ENCODE measurements at places on chromosomes 5 and 9.

DNA sequence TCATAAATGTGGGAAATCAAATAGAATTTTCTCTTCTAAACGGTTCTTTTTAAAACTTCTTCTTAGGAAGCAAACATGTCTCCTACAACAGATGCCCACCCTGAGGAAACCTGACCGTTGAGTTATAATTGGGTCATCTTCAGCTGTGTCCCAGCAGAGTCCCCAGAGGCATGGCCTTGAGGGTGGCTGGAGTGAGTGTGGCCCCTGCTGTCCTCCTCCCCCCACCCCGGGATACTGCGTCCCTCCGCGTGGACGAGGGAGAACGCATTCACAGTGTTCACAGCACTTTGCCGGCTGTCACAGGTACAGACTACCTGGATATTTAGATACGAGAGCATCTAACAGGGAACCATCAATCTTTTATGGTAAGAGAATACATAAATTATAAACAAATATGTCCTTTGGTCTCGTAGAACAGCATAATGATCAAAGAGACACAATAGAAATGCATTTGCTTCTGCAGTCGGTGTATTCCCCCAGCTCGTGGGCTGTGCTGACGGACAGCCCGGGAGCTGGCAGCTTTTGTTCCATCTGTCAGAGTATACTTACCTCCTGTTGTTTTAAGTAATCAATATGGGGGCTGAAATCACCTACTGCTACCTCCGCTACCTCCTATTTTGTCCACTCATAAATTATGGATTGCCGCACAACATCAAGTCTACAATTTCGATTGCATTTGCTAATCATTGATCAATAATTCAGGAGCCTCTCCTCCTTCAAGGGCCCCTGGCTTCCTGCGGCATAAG lies 214.7 kb downstream of the IRX2 start:
- no peak for DNase-seq

GRCh38 chr9:87501806-87502205 lies 4.1 kb downstream of the DAPK1 start:
- no peak for DNase-seq

GRCh38 chr9:87599901-87600610 lies 102.4 kb downstream of the DAPK1 start:
- DNase-seq: peak; percentile 81

DNA sequence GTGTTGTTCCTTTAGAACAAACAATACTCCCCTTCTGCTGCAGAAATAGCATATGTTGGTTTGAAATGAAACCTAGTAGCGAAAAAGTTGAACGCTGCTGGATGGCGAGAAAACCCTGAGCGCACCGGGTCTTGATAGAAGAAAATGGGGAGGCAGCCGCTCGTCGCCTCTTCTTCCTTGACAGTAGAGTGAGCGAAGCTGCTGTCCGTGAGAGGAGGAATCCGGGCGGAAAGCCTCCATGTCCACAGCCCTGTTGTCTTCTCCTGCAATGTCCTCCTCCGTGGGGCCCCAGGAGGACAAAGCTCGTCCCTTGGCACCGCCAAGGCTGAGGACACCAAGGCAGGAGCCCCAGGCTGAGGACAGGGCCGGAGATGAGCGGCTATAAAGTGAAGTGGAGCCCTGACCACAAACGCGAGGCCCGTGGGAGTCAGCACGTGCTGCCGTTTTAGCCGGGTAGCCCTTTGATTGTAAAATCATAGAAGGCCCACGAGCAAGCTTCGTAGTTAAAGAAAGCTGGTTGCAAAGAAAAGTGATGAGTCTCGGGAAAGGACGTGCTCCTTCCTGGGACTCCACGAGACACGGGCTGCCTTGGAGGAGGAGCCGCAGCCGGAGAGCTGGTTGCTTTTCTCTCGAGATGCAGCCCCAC lies 35.6 kb downstream of the MRPL36 start:
- no peak for DNase-seq

DNA sequence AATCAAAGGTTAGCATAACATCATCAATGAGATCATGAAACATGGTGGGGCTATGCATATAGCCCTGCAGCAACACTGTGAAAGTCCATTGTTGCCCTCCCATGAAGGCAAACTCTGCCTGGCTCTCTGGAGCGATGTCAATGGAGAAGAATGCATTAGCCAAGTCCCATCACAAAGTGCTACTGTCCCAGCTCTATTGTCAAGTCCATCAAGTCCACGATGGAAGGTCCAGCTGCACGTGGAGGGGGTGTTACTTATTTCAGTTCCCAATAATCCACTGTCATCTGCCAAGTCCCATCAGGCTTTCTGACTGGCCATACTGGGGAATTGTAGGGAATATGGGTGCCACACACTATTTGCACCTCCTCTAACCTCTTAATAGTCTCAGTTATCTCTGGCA lies 10.8 kb downstream of the DMAC1 start:
- no peak for DNase-seq

DNA sequence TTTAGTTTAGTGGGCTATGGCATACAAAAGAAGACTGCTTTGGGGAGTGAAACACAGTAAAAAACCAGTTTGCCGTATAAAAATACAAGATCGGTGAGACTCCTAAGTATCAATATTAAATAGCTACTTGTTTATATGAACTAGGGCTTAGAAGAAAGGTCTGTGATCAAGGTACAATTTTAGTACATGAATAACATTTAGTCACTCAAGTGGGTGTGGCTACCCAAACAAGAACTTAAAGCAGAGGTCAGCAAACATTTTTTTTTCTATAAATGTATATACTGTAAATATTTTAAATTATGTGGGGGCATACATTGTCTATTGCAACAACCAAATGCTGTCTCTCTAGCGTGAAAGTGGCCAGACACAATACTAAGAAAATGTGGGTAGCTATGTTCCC lies 1452.5 kb upstream of the NUDT12 start:
- DNase-seq: no peak

- DNase-seq: peak; percentile 62
Measured at GRCh38 chr9:100087218-100087617, 11.6 kb downstream of the ERP44 start.

GRCh38 chr5:172853355-172853975 lies 19.4 kb downstream of the ERGIC1 start:
- no peak for DNase-seq

- DNase-seq: peak; percentile 88
Measured at GRCh38 chr9:86947146-86948073, at the start of gene GAS1. TSS of gene GAS1 (minus strand) at chr9:86947506. CDS start at chr9:86946779, 727 bp downstream.

DNA sequence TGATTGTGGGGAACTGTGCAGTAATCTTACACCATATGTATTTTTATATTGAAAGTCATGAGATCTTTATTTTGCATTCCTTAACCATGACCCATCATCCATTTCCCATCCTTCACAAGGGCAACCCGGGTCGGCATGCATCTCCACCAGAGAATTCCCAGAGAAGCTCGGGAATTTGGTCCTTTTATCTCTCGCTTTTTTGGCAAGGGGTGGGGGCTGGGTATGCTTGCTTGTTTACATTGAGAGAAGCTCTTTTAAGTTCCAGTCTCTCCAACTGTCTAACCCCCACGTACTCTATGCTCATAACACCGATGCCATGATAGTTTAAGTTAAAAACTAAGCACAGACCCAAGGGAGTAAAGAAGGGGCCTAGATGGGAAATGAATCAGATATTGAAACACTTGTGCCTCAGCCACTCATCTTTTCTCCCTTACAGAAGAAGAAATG lies 109.9 kb upstream of the NFIB start:
- peak; percentile 9 for DNase-seq

- DNase-seq: no peak
Measured at GRCh38 chr9:121748727-121749423, 97.4 kb downstream of the DAB2IP start.

DNA sequence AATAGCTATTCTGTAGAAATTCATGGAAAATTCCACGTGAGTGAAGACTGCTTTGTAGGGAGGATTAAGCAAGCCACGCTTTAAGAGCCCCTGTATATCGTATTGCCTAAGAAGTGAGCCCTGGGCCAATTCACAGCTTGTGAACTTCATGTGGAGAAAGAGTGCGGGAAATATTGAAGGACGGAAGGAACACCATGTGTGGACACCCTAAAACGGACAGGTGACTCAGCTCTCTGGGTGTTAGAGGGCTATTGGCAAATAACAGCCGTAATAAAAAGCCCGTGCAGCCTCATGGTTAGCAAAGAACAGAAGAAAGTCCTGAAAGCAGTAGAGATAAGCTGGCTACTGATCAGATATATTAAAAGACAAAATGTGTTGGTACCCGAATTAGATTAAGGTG lies 26.4 kb downstream of the ZNF366 start:
- no peak for DNase-seq

DNA sequence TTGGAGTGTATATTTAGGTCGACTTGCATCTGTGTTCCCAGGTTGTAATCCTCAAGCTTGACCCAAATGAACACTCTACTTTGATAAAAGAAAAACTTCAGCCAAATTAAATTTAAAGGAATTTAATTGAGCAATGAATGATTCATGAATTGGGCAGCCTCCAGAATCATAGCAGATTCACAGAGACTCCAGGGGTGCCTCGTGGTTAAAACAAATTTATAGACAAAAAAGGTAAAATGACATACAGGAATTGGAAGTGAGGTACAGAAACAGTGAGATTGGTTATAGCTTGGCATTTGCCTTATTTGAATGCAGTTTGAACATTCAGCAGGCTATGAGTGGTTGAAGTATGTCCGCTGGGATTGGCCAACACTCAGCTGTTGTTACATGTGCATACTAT lies 21.6 kb upstream of the SPATA31D4 start:
- DNase-seq: no peak

- DNase-seq: no peak
Measured at GRCh38 chr5:163893281-163893680, 387.9 kb downstream of the MAT2B start.

- DNase-seq: peak; percentile 48
Measured at GRCh38 chr5:168874713-168875380, 295.7 kb upstream of the PANK3 start.

DNA sequence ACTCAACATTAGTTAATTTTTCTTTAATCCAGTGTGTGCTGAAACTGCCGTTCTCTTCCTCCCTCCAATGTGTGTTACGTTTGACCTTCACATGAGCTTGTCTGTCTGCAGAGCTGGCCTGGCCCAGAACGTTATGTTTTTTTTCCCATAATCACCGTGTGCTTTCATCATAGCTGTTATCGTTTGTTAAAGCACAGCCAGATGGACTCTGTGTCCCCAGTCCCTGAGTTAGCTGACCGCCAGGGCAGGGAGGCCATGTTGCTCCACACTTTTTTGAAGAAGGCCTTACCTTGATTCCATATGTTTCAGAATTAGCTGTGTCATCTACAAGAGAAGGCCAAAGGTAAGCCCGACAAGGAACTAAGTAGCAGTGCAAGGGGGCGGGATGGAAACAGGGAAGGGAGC lies 55.7 kb downstream of the HSD17B3 start:
- no peak for DNase-seq

DNA sequence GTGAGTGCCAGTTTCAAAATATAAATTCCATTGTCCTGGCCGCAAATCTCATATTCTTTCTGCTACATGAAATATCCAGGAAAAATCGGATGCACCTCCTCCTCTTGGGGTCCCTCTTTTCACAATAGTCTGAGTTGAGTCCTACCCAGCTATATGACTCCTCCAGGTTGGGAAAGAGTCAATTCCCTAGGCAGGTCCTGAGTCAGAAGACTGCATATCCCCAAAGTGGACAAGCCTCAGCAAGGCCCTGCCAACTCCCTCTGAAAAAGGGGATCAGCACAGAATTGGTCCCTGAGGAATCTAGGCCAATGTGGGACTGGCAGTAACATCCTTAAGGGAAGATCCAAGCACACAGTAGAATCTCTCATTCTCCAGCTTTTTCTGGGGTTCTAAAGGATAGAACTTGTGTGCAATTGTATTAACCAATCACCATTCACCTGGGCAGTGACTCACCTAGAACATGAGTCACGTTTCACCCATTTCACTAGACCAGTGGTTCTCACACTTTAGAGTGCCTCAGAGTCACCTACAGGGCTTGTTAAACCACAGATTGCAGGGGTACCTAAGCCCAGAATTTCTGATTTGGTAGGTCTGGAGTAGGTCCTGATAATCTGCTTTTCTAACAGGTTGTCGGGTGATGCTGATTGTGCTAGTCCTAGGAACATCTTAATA lies 44.7 kb upstream of the TMEM215 start:
- DNase-seq: peak; percentile 49

DNA sequence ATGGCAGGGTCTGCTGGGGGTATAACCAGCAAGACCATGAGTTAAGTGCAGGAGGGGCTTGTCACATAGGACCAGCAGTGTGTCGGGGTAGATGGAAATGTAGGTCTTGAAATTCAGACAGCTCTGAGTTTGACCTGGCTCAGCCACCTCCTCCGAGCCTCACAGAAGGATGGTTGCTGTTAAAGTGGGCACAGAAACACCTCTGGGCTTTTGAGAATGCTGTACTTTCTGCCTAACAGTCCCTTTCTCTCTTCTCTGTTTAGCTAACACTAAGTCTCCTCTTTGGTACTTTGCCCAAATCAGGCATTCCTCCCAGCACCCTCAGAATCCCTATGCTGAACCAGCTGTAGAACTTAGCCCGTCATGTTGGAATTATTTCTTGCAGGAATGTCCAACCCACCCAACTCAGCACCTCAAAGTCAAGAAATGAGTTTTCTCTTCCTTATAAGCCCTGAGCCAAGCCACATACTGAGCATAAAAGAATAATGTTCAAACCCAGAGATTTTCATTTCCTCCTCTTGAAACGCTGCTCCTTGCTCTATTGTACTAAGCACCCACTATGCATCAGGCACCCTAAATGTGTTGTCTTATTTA lies 41.7 kb upstream of the MATR3 start:
- no peak for DNase-seq

GRCh38 chr5:147483188-147483790 lies 26.6 kb downstream of the DPYSL3 start:
- peak; percentile 42 for DNase-seq

GRCh38 chr5:531101-531748 lies 7.0 kb upstream of the SLC9A3 start:
- peak; percentile 53 for DNase-seq

DNA sequence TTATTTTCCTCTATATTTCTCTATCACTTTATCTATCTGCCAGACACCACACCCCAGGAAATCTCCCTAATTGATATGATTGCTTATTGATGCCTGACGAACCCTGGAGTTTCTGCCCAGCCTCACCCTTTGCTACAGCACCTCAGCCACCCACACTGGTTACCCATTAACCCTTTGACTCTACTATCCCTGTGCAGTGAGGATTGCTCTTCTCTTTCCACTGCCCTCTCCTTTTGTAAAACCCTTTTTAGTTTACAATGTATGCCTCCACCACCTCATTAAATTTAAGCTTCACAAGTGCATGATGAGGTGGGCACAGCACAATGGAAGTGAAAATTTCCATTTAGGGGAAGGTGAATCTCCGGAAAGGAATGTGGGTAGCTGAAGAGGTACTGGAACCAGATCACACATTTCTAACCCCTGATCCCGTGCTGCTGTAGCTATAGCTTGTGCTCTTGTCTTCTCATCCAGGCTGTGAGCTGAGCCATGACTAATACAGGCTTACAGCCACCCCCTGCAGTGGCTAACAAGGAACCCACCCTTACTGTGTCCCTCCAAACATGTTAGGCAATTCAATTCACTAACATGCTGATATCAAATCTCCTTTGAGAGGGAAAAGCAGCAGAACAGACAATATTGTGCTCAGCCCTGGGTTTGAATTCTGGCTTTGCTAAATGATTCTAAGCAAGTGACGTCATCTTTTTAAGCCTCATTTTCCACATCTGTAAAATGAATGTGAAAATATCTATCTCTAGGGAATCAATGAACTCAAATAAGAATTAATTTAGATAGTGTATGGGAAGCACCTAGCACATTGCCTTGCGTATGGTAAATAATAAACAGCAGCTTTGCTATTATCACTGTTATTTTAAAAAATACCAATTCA lies 186.9 kb upstream of the TRIM32 start:
- peak; percentile 95 for DNase-seq

- DNase-seq: no peak
Measured at GRCh38 chr5:119396030-119396664, 40.3 kb downstream of the TNFAIP8 start.

- DNase-seq: no peak
Measured at GRCh38 chr9:120507936-120508510, 71.9 kb downstream of the CDK5RAP2 start.

Measured in kidney tubule cell (primary cell).